ENCODE measurements at places on chromosomes 7 and 10.
A peak's percentile ranks its signal among the peaks of the same experiment; 100 is the strongest.

DNA sequence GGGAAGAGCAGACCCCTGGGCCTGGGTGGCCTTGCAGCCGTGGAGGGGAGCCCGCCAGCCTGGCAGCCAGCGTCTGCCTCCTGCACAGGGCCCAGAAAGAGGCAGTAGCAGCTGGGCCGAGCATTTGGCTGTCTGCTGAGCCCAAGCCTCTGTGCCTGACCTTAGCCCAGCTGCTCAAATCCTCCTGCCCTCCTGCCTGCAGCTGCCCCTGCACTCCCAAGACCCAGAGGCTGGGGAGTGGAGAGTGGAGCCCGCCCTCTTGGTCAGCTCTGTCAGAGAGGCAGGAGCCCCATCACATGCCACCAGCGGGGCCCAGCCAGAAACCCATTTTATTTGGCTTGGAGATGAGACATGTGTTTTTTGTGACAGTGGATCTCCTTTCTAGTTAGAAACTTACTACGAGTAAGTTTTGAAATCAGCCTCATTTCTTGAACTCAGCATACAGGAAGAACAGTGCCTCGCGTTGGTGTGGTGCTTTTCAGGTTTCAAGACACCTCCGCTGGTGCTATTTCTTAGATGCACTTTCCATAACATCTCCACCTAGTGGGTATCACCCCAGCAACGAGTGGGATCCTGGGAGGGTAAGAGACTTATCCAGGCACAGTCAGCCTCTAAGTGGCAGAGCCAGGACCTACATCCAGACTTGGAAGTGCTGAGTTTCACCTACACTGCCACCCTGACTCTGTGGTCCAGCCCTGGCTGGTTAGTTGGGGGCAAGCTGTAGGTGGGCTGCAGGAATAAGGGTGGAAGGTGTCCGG, 477.1 kb downstream of the RPS24 start:
- DNase-seq, result no peak

- peak; percentile 41 for DNase-seq
These were observed 9.3 kb upstream of the TMEM270 start for GRCh38 chr7:73851410-73852338.

DNA sequence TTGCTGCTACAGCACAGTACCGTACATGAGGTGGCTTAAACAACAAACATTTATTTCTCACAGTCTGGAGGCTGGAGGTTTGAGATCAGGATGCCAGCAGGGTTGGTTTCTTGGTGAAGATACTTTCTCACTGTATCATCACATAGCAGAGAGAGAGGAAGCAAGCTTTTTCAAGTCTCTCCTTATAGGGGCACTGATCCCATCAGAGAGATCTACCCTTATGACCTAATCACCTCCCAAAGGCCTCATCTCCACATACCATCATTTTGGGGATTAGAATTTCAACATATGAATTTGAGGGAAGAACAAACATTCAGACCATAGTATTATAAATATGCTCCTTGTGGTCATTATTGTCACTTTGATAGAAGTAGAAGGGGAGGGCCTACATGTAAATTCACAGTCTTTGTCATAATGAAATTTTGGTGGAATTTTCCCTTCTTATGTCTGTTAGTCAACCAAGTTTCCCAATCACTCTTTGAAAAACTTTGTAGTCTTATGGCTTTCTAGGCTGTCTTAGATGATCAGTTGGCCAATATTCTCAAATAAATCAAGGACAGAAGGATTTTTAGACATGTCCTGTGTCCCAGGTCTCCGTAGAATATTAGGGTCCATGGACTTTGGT, 606.2 kb downstream of the LRMDA start:
- no peak for DNase-seq

DNA sequence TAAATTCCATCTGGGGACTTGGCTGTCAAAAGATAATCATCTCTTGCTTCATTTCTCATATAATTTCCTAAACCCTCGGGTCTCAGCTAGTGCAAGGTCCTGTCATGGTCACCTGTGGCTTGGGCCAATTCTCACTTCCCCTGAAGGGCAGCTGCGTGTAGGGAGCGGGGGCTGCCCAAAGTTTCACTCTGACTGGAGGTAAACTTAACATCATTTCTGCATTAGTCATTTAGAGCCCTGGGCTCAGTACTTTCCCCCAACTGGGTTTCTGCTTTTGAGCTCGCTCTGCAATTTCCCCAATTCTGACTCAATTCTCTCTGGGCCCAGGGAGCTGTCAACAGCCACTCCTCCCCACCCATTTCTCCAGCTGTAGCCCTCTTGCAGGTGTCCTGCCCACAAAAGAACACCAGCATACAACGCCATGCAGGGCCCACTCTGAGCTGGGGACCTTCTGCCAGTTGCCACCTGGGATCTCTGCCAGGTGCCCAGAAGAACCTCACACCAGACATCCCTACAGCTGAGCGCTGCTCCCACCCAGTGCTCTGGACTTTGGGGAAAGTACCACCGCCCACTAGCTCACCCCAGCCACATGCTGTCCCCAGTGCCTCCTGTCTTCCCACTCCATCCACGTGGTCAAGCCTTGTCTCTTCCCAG, 37.9 kb downstream of the VOPP1 start:
- DNase-seq, result peak; percentile 75

DNA sequence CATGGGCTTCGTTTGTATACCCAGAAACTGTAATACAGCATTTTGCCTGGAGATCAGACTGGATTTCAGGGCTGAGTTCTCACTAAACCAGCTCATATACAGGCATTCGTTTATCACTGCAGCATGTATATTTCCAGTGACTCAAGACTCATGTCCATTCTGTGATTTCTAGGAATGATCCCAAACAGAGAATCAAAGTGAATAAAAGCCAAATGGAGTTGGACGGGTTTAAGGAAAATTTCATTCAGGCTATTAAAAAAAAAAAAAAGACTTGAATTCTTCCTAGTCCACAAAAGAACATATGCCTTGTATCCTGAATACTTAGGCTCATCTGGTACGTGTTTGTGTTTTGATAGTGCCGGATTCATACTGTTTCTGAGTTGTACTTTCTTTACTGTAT, 46.8 kb downstream of the TET1 start:
- no peak for DNase-seq

DNA sequence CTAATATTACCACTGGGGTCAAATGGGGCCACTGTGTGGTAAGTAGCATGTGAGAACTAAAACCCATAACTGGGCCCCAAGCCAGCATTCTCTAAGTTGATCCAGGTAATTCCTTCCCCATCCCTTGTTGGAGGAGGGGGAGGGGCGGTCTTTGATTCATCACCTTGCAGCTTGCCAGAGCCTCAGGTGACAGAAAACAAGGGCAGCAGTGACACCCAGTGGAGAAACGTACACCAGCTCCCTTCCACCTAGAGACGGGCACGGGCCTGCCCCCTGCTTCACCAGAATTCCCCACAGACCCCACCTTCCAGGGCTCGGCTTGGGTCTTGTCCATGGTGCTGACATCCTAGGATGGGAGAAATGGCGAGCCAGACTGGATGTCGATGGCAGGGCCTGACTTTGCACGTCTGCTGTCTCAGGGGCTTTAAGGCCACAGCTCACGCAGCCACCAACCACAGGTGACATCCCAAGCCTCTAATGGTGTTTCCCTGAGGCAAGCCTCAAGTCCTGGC, 102.0 kb downstream of the STRA8 start:
- peak; percentile 14 for DNase-seq

DNA sequence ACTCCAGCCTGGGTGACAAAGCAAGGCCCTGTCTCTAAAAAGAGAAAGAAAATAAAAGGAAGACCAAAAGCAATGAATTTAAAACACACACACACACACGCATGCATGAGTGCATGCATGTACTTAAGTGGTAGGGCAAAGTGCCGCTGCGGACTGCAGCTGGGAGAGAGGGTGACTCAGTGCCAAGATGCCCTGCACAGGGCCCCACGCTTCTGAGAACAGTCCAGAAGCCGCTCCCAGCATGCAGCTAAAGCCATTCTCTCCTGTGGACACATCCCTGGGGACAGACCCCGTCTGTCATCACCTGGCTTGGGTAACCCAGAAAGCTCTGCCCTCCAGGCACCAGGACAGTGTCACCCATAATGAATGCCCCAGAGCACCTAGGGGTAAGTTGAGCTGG, 61.0 kb upstream of the MYL10 start:
- DNase-seq, result no peak

DNA sequence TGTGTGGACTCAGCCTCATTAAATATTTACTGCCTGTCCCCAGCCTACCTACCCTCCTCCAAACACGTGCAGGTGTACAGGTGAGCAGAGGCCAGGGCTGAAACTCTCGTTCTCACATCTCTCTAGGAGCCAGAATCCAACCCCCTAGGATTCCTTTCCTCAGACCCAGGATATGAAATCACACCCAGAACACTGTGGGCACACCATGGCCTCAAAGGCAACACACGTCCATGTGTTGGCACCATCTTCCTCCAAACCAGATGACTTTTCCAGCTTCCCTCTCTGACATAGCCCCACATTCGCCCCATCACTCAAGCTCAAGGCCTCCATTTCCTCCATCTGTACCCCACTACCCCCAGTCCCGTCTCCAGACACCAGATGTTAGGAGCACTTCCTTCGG, 51.8 kb upstream of the DUSP5 start:
- no peak for DNase-seq

- no peak for DNase-seq
These were observed 99.1 kb downstream of the C7orf25 start for GRCh38 chr7:42812779-42813178.
